ENCODE measurements at places on chromosomes 4 and X.

- DNase-seq: no peak
Measured at GRCh38 chr4:184313702-184314659, 96.3 kb upstream of the ENPP6 start.

DNA sequence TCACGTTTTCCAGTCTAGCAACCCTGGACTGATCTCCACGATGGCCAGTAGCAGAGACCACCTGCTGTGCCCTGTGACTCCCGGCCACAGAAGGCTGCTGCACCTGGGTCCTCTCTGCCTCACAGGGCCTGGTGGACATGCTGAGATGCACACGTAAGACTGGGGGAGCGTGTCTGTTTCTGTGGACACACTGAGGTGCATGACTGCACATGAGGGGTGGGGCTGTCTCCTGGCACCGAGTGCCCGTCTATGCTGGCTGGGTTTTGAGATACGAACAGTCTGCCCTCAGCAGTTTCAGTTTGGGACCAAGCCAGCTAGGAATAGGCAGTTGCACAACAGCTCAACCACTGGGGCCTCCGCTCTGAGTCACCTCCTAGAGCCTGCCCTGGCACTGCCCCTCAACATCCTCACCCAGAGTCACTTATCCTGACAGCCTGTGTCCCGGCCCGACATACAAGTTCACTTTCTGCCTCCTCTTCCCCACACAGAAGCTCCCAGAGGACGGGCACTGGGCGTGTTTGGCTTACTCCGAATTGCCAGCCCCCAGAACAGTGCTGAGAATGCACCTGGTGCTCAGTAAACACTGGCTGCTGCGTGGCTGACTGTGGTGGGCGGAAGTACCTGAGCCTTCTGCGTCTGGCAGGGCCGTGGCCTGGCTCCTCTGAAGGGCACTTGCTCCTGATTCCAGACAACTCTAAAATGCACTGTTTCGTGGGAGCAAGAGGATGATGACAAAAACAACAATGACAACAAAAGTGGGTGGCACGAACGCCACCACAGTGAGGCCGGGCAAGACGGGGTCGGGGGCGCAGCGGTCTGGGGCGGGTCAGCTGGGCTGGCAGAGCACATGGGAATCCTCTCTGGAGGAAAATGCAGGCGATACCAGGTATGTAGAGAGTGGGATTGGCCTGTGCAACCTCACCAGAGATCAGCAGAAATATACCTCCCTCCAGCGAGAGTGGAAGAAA lies 30.9 kb downstream of the RNF212 start:
- DNase-seq: no peak

GRCh38 chr4:88900432-88900831 lies 156.6 kb downstream of the FAM13A start:
- DNase-seq: peak; percentile 40

DNA sequence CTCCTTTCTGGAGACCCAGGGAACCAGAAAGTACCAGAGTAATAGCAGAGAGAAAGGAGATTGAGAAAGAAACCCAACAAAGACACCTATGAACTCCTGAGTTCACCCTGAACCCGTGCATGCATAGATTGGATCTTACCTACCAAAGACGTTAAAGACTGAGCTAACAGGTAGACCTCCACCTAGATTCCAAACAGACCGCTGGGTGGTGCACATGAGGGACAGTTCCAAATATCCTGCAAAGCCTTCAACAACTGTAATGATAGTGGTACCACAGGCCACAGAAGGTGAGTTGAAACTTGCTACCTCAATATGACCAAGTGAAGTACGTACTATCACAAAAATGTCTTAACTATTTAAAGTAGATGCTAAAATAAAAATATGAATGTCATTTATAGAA lies 34.0 kb upstream of the NR0B1 start:
- no peak for DNase-seq

- no peak for DNase-seq
Measured at GRCh38 chrX:23779025-23779424, 3.9 kb upstream of the SAT1 start.

DNA sequence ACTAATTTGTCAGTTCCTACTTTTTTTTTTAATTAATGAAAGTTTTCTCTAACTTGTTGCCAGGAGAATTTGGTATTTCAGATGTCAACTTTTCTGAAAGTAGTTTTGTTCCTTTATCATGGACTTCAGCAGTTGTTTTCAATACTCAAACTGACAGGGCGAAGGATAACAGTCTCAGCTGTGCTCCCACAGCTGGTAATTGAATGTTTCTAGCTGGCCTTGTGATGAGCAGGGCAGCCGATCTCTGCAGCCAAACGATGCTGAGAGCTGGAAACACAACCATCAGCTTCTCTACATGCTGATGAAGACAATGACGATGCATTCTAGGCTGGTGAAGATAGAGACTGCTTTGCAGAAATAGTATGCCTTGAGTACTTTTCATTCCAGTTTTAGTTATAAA lies 130.0 kb upstream of the MAP9 start:
- no peak for DNase-seq

DNA sequence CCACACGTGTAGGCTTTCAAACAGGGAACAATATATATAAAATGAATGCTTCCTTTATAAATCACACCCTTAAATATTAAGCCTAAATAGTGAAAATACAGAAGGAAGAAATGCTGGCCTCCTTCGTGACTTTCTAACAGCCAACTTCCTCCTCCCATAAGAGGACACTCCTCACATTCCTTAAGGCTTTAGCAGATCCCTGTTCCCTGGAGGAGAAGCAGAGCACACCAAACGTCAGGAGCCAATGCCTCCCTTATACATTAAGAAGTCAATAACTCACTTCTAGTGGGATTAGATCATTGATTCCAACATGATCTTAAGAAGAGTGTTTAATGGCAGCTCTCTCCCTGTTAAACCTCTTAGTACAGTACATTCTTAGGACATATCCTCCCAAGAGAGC lies 108.4 kb upstream of the FAM241A start:
- no peak for DNase-seq

DNA sequence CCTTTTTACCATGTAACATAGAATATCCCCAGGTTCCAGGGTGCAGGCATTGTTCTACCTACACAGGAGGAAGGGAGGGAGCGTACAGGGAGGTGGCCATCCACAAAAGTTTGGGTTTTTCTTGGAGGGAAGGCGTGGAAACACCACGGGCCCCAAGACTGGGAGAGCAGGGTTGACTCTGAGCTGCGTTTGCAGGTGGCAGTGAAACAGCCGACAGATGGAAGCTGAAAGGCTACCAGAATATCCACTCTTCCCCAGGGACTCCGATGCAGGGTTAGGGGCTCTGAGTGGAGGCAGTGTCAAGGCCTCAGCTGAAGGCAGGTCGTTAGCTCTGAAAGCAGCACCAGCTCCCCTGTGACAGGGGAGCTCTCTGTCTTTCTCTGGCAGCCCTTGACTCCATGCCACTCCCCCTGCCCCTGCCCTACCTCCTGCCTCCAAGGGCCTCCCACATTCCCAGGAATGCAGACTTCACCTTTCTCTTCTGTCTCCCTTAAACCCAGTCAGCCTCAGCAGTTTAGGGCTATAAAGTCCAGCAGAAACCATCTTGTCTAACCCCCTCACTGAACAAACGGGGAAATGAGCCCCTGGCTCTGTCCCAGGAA lies 14.0 kb upstream of the GLOD5 start:
- no peak for DNase-seq

GRCh38 chrX:38890326-38890725 lies 89.1 kb downstream of the MID1IP1 start:
- DNase-seq: no peak

DNA sequence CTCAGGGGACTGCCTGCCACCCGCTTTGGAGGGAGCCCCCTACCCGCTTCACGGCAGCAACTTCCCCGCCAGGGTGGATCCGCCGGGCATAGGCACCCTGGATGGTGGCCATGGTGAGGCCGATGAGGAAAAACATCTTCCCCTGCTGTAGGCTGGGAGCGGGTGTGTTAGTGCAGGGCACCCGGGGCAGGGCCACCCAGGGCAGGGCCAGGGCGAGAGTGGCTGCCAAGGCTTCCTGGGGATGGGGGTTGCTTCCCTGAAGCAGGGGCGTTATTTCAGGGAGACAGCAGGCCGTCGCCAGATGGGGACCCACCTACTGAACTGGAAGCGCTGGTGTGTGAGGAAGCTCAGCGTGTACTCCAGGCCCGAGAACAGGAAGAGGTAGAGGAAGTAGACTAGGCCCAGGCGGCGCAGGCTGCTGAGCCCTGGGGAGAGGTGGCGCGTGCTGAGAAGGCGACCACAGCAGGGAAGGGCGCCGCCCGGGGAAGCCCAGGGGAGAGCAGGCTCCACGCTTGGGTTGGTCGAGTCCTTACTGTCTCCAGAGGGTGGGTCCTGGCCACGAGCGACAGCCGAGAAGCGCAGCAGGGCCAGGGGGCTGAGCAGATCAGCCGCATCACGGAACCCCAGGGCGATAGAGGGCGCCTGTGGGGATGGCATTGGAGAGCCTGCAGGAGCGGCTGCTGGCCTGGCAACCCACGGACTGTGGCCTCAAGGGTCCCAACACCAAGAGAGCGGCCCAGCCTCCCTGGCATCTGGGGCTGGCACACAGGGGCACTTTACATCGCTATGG lies 31.5 kb downstream of the NOP14 start:
- no peak for DNase-seq

DNA sequence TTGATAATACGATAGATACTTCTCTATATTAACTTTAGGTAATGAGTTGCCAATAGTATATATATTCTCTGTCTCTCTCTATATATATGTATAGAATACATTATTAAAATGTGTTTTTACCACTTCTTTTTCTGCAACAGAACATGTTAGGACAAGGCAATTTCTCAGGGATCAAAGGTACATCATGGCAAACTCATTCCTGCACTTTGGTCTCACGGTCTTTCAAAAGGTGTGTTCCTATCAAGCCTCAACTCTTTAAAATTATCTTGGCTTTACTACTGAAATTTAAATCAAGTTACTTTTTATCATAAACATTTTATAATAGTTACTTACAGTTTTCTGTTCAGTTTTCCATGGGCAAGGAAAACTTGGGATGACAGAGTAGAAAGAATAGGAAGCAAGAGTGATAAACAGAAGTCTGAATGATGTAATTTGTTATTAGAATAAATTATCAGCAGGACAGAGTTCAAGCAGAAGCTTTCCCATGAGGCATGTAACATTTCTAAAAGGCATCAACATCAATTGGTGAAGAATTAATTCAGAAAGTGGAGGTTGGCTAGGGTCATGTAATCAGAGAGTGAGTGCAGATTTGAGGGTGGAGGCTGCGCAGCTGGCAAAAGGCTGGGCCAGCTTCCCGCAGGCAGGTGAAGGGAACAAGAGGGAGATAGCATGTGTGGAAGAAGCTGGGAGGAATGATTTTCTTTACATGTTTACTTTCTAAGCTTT lies 59.7 kb upstream of the LRAT start:
- no peak for DNase-seq

GRCh38 chrX:15382813-15383212 lies 1.4 kb downstream of the VEGFD start:
- DNase-seq: no peak

GRCh38 chr4:32932156-32932555 lies 2212.0 kb downstream of the PCDH7 start:
- DNase-seq: no peak

DNA sequence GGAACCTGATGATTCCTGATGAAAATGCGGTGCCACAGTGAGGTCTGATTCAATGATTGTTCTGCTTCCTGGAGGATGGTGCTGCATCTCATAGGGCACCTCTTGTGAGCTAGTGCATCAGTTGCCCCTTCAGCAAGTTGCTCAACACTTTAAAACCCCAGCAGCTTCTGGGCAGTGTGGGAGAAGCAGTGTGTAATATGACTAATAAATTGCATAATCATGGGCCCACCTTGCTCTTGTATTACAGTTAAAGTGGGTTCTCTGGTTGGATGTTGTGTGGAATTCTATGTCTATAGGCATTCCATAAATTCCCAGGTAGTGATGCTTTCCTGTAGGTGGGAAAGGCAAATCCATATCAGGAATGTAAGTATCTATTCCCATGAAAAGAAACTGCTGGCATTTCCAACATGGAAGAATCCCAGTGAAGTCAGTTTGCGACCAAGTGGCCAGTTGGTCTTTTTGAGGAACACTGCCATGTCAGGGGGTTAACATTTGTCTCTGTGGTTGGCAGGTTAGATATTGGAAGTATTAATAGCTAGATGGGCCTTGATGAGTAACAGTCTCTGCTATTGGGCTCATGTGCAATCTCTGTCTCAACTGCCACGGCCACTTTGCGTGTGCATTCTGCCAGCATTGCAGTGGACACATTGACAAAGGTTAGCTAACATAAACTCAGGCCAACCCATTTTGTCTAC lies 121.1 kb upstream of the OTUD4 start:
- DNase-seq: no peak

- no peak for DNase-seq
Measured at GRCh38 chr4:67940506-67940905, 22.8 kb downstream of the TMPRSS11A start.

DNA sequence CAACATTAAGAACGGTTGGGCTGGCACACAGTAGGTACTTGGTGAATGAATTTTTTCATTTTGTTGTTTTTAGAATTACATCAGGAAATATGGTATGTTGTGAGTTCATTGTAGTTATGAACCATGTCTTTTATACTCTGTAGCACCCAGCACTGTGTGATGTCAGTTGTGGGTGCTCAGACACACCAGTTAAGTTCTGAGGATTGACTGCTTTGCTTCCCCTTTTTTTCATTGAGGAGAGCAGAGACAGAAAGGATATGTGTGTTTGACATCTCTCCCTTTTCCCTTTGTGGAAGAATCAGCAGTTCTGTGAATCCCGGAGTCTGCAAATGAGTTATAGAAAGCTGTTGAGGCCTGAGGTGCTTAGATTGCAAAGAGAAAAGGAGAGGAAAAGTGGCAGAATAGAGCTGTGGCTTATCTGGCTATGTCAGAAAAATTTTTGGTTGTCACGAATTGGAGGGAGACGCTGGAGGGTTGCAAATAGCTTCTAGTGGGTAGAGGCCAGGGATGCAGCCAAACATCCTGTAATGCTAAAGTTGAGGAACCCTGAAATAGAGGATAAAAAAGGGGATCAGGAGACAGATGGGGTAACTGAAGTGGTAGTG lies 13.1 kb downstream of the SMAD1 start:
- DNase-seq: no peak

- DNase-seq: no peak
Measured at GRCh38 chr4:8403976-8404375, 36.5 kb downstream of the ACOX3 start.

DNA sequence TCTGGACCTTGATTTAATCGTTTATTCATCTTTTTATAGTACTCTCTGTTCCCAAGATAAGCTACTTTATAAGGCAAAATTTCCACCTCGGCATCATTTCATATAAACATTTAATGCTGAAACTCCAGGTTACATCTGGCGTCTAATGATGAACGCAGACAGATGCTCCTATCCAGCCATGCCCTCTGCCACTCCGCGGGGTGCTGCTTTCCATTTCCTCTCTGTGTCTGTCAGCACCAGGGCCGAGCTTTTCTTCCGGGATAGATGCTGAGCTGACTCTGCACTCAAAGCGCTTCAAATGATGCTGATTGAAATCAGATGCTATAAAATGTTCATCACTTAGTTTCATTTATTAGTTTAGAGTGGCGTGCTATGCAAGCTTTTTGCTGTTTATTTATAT lies 80.5 kb upstream of the HELT start:
- DNase-seq: peak; percentile 11

DNA sequence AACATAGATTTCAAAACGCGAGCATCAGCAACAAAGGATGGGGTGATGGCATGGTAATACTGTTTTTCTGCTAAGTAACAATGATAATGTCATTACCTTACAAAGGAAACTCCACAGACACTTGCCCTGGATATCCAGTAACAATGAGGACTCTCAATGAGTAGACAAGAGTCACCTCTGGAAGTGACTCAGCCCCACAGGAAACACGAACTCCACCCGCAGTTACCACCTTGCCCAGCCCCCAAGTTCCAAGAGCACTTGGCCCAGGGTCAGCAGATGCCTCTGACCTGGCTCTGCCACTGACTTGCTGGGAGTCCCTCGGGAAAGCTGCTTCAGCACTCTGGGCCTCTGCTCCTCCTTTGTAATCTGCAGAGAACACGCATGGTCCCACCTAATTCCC lies 110.3 kb upstream of the MAP3K15 start:
- no peak for DNase-seq
